ENCODE measurements at places on chromosomes 12 and 14.

DNA sequence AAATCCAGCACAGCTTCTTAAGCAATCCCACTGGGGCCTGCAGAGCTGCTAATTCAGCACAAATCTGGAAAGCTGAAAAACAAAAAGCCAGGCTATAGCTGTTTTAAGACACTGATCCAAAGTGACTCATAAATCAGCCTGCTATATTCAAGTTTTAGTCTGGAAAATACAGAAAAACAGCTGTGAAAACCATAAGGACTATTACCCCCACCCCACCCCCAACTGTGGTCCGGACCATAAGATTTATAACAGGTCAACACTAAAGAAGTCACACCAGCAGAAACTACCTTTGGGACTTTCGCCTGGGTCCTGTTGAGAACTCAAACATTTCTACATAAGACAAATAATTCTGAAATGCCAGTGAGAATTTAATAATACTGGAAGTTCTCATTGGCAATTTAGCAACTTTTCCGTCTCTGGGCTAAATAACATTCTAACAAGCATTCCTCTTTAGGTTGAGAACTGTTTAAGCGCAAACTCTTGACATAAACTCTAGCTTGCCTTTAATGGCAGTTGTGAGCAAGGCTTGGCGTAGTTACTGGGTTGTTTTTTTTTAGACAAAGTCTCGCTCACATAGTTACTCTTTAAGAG is 3.3 kb downstream of the LRIG3 start:
- no peak for DNase-seq

DNA sequence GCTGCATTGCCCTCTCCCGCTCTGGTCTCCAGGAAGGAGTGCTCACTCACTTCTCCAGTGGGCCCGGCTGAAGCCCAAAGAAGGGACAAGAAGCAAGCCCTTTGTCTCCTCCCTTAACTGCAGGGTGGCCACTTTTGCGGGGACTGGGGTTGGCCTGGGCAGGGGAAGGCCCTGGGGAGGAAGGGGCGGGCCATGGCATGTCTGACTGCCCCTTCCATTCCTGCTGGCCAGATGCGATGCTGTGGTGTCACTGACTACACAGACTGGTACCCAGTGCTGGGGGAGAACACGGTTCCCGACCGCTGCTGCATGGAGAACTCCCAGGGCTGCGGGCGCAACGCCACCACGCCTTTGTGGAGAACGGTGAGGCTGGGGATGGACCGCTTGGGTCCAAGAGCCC is 203.8 kb downstream of the TSPAN9 start:
- DNase-seq: no peak

DNA sequence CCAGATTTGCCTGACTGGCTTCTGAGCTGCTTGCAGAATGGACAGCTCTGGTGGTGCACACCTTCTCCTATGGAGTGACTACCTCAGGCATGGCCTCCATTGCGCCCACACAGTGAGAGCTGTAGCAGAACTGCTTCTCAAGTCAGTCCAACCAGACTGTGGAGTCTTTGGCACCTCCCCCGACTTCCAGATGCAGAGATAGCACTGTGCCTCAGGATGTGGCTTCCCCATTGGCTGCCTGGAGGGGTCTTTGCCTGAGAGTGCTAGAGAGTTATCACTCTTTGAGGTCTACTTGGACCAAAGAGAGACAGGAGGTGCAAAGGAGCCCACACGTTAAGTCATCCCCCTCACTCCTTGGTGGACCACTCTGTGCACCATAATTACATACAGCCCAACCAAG is 44.8 kb upstream of the FRS2 start:
- no peak for DNase-seq

DNA sequence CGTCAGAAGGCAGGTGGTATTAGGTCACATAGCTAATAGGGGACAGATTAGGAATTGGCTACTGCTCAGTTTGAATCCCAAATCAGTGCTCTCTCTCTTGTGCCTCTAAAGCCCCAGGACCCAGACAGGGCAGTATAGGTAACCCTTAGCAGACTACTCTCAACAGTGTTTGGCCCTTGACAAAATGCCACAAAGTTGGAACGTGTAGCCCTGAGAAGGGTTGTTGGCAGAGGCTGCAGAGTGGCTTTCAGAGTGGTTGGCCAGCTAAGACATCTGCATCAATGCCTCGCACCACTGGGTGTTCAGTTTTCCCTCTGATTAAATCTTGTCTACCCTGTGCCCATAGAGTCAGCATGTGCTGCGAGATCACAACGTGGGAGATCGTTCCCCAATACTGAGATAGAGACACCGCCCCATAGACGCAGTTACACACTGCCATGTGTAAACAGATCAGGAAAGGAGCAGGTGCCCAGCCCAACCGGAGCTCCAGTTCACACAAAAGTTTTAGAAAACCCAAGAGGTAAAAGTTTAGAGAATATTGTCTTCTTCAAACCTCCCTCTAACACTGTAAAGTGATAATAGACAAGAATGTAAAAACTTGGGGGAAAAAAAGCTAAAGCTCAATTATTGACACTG is 48.3 kb downstream of the EML1 start:
- no peak for DNase-seq

DNA sequence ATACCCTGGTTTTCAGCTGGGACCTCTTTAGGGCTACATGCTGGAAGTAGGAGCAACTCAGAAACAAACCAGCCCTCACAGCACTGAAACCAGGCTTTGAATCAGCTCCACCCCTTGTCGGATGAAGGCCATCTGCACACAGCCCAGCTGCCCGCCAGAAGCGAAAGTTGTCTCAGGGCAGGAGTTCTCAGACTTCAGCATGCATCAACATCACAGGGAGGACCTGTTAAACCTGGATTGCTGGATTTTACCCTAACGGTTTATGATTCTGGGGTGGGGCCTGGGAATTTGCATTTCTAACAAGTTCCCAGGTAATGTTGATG is 10.9 kb downstream of the SYNDIG1L start:
- DNase-seq: no peak

- DNase-seq: no peak
These were observed 19.9 kb upstream of the GPR68 start for GRCh38 chr14:91264151-91265150.

DNA sequence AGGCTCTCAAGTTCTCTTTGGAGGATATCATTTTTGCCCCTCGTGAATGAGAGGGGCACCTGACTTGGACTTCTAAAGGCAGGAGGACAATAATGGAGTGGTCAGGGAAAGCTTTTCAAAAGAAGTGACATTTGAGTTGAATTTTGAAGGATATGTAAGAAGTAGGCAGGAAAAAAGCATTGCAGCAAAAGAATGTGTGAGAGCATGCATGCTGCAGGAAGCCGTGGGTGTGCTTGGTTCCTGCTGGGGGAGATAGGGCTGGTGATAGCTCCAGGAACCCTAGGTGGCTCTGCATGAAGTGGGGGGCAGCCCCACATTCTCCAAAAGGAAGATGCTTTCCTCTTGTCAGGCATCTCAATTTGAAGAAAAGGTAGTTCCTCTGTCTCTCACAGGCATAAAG is 23.1 kb downstream of the ACVR1B start:
- DNase-seq: no peak

GRCh38 chr14:68292441-68293215 is 473.0 kb downstream of the RAD51B start:
- no peak for DNase-seq

DNA sequence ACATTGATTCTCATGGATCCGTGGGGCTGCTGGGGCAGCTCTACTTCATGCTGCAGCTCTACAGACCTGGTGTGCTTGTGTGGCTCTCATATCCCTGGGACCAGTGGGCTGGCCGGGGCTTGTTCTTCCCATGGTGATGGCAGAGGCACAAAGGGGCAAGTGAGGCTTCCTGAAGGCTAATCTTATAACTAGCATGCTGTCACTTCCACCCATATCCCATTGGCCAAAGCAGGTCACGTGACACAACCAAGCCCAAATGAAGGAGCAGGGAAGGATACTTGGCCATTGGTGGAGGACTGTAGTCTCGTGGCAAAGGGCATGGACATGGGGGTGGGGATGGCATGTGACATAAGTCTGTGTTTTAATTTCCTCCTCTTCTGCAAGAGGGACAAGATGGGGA is 9.9 kb downstream of the PLBD2 start:
- no peak for DNase-seq

DNA sequence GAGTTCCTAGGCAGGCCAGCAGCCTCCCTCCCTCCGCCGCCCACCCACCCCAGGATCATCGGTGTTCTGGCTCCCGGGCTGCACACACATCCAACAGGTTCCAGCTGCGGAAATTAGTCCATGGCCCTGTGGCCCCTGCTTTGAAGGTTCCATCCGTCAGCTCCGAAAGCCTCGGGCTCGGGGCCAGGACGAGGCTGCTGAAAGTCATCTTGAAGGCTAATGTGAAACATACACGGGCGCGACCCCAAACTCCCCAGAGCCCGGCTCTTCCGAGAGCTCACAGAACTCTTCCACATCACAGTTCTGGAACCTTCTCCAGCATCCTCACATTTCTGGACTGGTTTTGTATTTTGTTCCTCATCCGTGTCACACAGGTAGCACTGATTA is 19.8 kb downstream of the KDM2B start:
- no peak for DNase-seq

All from neural crest cell (in vitro differentiated cells).